ENCODE measurements at places on chromosomes 12 and 14. TPM values are rescaled to one million over a fixed set of nuclear protein-coding genes. Genes with fewer than 3 reads are reported as not detected.

GRCh38 chr12:124888260-124888659 lies 24.6 kb upstream of the SCARB1 start:
- no peak overlapping the region for H3K4me3 ChIP-seq
- no peaks in the 10 kb centered on the region for H3K27me3 ChIP-seq
- no peaks in the 10 kb centered on the region for H3K36me3 ChIP-seq
- no peak for DNase-seq
- peaks cover 11% of the 10 kb centered on the region for H3K4me1 ChIP-seq
- H3K27ac ChIP-seq, result no peak overlapping the region

DNA sequence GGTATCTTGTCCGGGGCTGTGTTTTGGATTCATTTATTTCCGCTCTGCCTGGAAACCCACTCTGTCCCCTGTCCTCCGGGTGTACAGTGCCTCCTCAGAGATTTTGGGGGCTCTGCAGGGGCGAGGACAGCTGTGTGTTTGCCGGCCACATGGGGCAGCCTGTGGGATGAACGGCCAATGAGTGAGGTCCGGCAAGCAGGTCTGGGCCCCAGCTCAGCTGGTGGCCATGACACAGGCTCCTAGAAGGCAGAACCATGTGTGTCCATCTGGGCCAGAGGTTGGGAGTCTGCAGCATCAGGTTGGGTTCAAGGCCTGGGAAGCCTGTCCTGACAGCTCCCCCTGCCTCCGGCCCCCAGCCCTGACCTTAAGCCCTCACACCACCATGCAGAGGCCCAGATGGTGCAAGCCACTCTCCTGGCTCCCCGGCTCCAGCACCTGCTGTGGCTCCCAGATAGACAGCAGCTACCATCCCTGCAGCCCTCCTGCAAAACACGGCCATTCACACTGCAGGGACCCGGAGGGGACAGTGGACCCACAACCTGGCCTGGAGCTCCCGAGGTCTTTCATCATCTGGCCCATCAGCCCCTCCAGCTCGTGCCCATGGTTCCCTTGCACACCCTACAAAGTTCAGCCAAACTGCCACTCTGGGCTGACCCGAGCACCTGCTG lies 220.1 kb upstream of the C14orf180 start:
- DNase-seq, result no peak
- no peaks in the 10 kb centered on the region for H3K36me3 ChIP-seq
- no peak overlapping the region for H3K27ac ChIP-seq
- H3K4me3 ChIP-seq, result no peak overlapping the region
- no peaks in the 10 kb centered on the region for H3K27me3 ChIP-seq

- no peak overlapping the region for H3K4me3 ChIP-seq
- no peaks in the 10 kb centered on the region for H3K27me3 ChIP-seq
- DNase-seq, result peak; percentile 91
- H3K36me3 ChIP-seq, result peaks cover 70% of the 10 kb centered on the region
- peaks cover 10% of the 10 kb centered on the region for H3K4me1 ChIP-seq
- H3K27ac ChIP-seq, result peak overlapping the region; percentile 28
Observed at GRCh38 chr12:55940065-55940732, 9.2 kb downstream of the DGKA start.

DNA sequence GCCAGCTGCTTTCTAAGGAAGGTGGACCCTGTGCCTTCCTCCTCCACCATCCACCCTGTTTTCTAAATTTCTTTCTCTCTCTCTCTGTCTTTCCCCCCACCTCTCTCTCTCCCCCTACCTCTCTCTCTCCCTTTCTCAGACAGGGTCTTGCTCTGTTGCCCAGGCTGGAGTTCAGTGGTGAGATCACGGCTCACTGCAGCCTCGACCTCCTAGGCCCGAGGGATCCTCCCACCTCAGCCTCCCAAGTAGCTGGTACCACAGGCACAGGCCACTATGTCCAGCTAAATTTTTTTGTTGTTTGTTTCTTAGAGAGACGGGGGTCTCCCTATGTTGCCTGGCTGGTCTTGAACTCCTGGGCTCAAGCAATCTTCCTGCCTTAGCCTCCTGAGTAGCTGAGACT lies 59.8 kb upstream of the STON2 start:
- no peak overlapping the region for H3K4me3 ChIP-seq
- peaks cover 9% of the 10 kb centered on the region for H3K4me1 ChIP-seq
- H3K27me3 ChIP-seq, result no peaks in the 10 kb centered on the region
- no peak for DNase-seq
- H3K27ac ChIP-seq, result no peak overlapping the region

DNA sequence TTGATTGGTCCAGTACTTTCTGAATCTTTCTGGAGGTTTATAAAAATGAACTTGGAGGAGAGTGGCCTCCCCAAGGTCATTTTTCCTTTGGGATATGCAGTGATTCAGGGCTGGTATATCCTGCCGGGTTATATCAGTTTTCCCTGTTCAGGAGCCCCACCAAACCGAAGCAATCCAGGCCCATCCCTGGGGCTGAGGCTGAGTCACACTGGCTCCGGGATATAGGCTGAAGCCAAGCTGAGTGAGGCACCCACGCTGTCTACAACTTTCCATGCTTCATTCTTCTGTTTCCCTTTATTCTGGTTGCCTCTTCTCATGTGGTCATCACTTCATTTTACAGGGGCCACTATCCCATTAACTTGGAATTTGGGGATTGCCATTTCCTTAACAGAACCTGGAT lies 3.4 kb downstream of the SSPN start:
- H3K27ac ChIP-seq, result peak overlapping the region; percentile 39
- no peak for DNase-seq
- no peak overlapping the region for H3K4me3 ChIP-seq
- peaks cover 14% of the 10 kb centered on the region for H3K4me1 ChIP-seq
- H3K36me3 ChIP-seq, result no peaks in the 10 kb centered on the region

DNA sequence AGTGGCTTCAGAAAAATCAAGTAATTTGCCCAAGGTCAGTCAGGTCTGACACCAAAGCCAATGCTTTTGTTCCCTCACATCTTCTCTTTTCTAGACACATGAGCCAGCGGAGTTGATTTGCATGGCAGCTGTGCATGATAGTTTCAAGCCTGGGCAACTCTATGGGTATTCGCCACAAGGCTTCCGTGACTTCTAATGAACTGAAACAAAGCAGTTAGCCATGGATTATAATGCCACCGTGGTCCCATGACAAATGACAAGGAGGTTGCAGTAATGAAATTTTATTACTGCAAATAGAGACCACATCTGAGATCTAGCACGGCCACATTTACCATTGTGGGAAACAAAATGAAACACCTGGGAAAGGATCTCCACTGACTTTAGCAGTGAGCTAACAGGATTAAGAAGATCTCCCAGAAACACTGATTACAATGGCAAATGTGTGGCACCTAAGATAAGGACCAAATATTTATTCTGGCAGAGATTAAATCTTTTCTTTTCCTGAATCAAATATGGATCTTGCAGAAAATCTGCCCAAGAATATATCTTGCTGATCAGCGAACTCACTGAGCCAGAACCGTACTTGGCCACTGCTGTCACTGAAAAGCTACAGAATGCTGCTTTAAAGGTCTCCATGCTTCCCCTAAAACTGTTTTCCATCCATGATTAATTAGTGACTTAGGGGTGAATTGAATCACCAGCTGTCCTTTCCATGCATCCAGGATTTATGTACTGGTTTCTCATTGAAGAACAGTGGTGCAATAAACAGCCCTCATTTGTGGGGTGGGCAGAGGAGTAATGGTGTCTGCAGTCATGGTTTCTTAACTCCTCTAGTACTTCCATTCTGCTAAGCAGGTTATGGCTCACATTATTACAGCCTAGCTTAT lies 551.0 kb downstream of the DIO2 start:
- DNase-seq, result no peak
- H3K27me3 ChIP-seq, result no peaks in the 10 kb centered on the region
- no peaks in the 10 kb centered on the region for H3K4me1 ChIP-seq
- H3K4me3 ChIP-seq, result no peak overlapping the region

- peaks cover 6% of the 10 kb centered on the region for H3K36me3 ChIP-seq
- no peak for DNase-seq
- H3K27ac ChIP-seq, result no peak overlapping the region
- H3K27me3 ChIP-seq, result no peaks in the 10 kb centered on the region
- peaks cover 37% of the 10 kb centered on the region for H3K4me1 ChIP-seq
- H3K4me3 ChIP-seq, result no peak overlapping the region
Observed at GRCh38 chr14:63912286-63912685, 59.5 kb downstream of the SYNE2 start.

- no peak for DNase-seq
- no peaks in the 10 kb centered on the region for H3K36me3 ChIP-seq
- no peak overlapping the region for H3K27ac ChIP-seq
- H3K4me3 ChIP-seq, result no peak overlapping the region
- H3K4me1 ChIP-seq, result peaks cover 9% of the 10 kb centered on the region
- peaks cover 4% of the 10 kb centered on the region for H3K27me3 ChIP-seq
Observed at GRCh38 chr12:108389544-108389943, 50.4 kb upstream of the CMKLR1 start.

DNA sequence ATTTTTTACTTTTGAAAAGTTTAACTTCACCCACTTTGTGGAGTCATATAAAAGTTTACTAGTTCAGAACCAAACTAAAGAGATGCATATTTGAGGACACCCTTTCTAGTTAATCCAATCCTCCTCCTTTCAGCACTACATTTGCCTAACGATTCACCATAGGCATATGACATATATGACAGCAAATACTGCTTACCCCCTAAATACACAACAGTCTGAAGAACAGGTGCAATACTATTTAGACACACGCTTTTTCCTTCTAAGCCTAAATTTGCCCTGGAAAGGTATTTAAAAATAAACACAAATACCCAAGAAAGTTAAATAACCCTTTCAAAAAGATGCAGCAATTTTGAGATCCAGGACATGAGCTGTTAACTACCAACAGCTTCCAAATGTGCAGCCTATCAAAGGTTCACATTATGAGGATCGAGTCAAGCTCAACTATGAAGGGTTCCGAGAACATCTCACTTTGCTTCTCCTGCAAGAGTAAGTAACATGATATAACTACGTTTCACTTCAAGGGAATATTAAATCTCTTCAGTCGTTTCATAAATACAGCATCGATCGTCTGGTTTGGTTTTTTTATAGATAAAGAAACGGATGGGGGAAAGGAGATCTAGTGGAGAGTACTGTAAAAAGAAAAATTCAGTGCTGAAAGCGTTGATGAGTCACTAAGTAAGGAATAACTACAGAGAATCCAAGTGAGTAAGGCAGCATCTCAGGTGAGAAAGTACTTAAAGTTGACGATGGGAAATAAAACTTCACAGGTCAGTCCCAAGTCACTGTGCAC lies 677 bp upstream of the AP4S1 start:
- peak overlapping the region; percentile 99 for H3K4me3 ChIP-seq
- peaks cover 41% of the 10 kb centered on the region for H3K4me1 ChIP-seq
- no peaks in the 10 kb centered on the region for H3K27me3 ChIP-seq
- H3K36me3 ChIP-seq, result peaks cover 7% of the 10 kb centered on the region

- peaks cover 30% of the 10 kb centered on the region for H3K4me1 ChIP-seq
- no peak overlapping the region for H3K4me3 ChIP-seq
- no peak overlapping the region for H3K27ac ChIP-seq
Observed at GRCh38 chr14:75306927-75307699, 28.5 kb downstream of the FOS start.

DNA sequence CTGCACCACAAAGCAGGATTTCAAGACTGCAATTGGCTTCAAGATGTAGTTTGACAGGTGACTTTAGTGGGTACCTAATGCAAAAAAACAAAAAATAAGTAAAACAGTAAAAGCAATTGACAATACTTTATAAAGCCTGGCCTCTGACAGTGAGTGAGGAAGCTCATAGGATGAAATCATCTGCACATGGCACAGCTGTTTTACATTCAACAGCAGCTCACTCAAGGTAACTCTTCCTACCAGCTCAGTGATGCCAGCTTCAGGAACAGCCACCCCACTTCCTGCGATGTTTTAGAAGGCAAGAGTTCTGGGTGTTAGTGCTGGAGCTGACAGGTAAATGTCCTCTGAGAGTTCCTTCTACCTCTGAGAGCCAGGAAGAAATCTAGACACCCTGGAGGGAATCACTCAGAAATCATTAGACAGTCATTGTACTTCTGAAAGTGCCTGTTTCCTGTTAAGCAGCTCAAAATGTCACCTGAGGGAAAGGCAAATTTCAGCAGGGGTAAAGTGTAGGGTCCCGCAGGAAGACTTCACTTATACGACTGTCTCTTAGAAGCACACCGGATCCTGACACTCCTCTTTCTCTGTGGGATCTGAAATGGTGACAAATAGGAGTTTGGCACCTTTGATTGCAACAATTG lies 99.9 kb downstream of the FOXN3 start:
- no peak overlapping the region for H3K27ac ChIP-seq
- no peak for DNase-seq
- H3K27me3 ChIP-seq, result no peaks in the 10 kb centered on the region

DNA sequence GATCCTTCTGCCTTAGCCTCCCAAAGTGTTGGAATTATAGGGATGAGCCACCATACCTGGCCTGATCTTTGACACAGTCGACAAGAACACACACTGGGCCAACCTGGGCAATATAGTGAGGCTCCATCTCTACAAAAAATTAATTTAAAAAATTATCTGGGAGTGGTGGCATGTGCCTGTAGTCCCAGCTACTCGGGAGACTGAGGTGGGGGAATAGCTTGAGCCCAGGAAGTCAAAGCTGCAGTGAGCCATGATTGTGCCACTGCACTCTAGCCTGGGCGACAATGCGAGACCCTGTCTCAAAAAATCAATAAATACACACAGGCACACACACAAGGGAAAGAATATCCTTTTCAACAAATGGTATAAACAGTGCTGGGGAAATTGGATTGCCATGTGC lies 6.1 kb upstream of the OS9 start:
- H3K36me3 ChIP-seq, result no peaks in the 10 kb centered on the region
- H3K4me3 ChIP-seq, result no peak overlapping the region
- no peak for DNase-seq
- H3K4me1 ChIP-seq, result no peaks in the 10 kb centered on the region
- no peak overlapping the region for H3K27ac ChIP-seq

GRCh38 chr14:96888158-96888557 lies 91.0 kb downstream of the VRK1 start:
- DNase-seq, result no peak
- no peak overlapping the region for H3K4me3 ChIP-seq
- no peaks in the 10 kb centered on the region for H3K4me1 ChIP-seq
- no peaks in the 10 kb centered on the region for H3K27me3 ChIP-seq
- no peak overlapping the region for H3K27ac ChIP-seq
- H3K36me3 ChIP-seq, result no peaks in the 10 kb centered on the region

- no peak overlapping the region for H3K4me3 ChIP-seq
- H3K27ac ChIP-seq, result no peak overlapping the region
- no peaks in the 10 kb centered on the region for H3K4me1 ChIP-seq
- no peak for DNase-seq
Observed at GRCh38 chr14:24699052-24699451, 65.1 kb upstream of the GZMB start.

- H3K4me3 ChIP-seq, result no peak overlapping the region
- no peaks in the 10 kb centered on the region for H3K27me3 ChIP-seq
- H3K27ac ChIP-seq, result no peak overlapping the region
- H3K4me1 ChIP-seq, result no peaks in the 10 kb centered on the region
Observed at GRCh38 chr12:59282999-59283398, 312.8 kb upstream of the SLC16A7 start.

The LRP1-AS gene
- total RNA-seq, result not detected

The COL2A1 gene
- not detected for total RNA-seq

The FRS2 gene
- 2.0 TPM for total RNA-seq

The TMTC1 gene
- total RNA-seq, result 76.8 TPM

The ACVRL1 gene
- total RNA-seq, result 62.4 TPM
